ENCODE measurements at places on chromosomes 4 and X.

- no peak for DNase-seq
These were observed 90.4 kb upstream of the PJA1 start for GRCh38 chrX:69255441-69256290.

DNA sequence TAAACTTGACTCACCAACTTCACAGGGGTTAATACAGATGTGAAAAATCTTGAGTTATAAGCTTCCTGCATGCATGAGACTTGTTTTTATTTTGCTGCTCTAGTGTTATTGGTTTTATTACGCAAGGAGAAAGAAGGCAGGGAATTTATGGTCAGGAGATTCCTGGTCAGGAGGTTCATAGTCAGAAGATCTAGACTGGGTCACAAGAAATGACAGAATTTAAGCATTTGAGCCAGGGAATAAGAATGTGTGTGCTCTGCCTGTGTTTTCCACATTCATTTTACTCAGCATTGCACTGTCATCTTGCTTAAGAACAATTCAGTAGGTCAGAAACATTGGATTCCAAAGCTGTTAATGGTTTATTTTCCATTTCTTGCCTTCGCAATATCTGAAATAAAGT lies 2522.1 kb downstream of the ARAP2 start:
- no peak for DNase-seq

DNA sequence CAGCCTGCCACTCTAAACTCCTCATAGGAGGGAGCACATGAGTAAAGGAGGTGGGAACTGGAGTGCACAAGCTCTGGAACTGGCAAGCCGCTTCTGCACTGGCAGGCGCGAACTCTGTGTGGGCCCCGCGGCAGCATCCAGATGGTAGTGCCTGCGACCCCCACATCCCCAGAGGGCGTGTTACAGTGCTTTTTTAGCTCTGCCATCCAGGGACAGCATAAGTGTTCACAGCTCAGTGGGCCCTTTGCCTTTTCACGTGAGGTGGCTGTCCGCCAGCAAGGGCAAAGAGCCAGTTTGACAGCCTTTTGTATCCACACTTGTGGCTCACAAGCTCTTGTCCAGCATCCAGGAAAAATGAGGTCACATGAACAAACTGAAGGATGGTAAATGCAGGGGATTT lies 581.6 kb upstream of the DIAPH2 start:
- no peak for DNase-seq

- DNase-seq: no peak
These were observed 388.7 kb downstream of the ADGRL3 start for GRCh38 chr4:61588621-61589402.

DNA sequence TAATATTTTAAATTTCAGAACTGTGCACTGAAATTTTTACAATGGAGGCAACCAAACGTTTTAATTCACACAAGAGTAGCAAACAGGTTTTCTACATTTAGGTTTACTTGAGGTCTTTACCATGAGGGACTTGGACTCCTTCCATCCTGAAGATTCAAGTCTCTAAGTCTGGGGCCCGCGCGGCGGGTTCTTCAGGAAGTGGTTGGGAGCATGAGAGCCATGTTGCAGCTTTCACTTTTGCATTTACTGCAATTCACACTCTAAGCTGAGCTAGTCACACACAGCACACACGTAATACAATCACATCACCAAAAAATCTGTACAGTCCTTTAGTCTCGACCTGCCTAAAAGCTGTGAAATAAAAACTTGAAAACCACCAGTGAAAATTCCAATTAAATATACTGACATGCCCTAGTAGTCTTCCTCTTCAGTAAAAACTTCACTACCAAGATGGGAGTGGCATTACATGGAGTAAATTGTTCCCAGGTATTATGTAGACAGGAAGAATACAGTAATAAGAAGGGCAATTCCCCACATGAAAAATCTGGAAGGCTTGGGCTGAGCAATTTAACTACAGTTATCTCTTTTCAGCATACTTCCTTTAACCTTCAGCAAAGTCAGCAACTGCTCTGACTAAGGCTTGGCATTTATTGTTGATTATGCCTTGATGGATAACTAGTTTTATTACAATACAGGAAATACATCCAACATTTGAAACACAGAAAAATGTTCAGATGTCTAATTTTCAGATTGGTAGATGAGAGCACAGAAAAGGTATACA lies 571.1 kb upstream of the DIPK2B start:
- peak; percentile 36 for DNase-seq

GRCh38 chr4:102444752-102445151 lies 56.4 kb upstream of the NFKB1 start:
- DNase-seq: no peak

DNA sequence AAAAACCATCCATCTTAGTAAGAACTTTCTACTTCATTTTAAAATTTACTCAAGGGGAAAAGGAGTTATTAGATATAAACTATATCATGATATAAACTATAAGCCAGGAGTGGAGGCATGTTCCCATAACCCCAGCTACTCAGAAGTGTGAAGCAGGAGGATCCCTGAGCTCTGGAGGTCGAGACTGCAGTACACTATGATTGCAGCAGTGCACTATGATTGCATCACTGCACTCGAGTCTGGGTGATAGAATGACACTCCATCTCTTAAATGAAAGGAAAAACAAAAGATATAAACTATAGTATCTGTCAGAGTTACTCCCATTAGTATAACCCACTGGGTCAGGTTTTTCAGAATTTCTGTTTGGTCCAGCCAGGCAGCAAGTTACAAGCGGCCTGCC lies 47.6 kb downstream of the RPS3A start:
- DNase-seq: no peak

- DNase-seq: no peak
These were observed 11.7 kb downstream of the ALB start for GRCh38 chr4:73415807-73416238.

DNA sequence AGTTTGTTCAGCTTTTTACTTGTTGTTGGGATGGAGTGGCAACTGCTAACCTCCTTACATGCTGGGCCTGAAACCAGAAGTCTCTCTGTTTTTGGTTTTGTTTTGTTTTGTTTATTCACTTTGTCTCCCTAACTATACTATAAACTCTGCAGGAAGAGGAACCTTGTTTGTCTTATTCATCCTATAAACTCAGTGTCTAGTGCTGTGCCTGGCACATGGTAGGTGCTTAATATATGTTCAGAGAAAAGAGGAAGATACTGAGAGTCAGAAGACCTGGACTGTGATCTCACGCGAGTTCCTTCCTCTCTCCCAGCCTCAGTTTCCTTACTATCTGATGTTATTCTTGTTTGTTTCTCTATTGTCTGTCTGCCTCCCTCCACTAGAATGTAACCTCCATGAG lies 71.3 kb downstream of the PRPS1 start:
- no peak for DNase-seq

DNA sequence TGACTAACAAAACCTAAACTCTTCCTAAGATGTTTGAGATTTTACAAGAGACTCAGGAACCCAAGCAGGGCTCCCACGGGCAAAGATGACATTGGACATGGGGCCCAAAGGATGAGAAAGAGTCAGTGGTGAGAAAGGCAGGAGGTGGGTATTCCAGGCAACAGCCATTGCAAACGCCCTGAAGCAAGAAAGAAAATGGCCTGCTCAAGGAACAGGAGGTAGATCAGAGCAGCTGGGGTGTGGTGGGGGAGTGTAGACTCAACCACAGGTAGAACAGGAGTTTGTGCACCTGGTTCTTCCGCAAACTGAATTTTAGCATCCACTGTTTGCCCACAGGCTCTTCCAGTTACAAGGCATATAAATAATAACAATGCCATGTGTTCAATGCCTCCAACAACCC lies 3.3 kb downstream of the PPP2R2C start:
- DNase-seq: no peak

- DNase-seq: no peak
These were observed 31.0 kb downstream of the FNIP2 start for GRCh38 chr4:158799856-158800255.

- no peak for DNase-seq
These were observed 106.6 kb downstream of the CRLF2 start for GRCh38 chrX:1105671-1106419.

DNA sequence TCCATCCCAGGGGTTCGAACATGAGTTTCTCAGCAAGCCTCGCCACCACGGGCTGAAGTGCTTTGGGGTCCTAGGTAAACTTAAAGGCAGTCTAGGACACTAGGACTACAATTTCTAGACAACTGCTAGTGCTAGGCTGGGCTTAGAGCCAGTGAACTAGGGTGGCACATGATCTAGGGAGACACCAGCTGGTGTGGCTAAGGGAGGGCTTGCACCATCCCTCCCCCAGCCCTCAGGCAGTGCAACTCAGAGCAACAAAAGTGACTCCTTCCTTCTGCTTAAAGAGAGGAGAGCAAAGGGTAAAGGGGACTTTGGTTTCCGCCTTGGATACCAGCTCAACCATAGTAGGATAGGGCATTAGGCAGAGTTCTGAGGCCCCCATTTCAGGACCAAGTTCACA lies 162.5 kb upstream of the AFF2 start:
- no peak for DNase-seq

GRCh38 chr4:119205690-119206089 lies 6.8 kb upstream of the USP53 start:
- no peak for DNase-seq

- DNase-seq: no peak
These were observed 20.2 kb upstream of the RRAGB start for GRCh38 chrX:55697381-55697780.

DNA sequence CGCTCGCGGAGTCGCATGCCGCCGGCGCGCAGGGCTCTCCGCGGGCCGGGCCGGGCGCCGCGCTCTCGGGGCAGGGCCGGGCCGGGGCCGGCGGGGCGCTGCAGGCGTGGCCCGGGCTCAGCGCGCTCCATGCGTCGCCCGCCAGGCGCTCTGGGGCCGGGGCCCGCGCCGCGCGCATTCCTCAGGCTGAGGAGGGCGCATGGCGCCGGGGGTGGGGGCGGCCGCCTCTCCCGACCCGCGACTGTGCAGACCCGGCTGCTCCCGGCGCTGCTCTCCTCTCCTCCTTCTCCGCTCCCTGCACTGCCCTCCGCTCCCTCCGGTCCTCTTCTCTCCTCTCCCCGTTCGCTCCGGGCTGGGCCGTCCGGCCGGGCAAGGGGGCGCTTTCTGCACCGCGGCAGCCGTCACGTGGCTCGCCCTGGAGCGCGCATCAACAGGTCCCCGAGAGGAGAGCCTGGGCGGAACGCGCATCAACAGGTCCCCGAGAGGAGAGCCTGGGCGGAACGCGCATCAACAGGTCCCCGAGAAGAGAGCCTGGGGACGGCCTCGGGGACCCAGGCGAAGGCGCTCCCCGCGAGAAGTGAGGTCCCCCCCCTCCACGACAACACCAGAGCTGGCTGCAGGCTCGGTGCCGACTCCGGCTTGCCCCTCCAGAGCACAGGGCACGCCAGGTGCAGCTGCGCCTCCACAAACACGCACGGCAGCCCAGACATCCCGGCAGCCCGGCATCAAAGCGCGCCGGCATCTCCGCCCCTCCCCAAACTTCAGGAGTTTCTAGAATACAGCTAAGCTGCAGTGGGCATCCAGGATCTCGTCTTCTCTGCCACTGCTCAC lies 12.9 kb downstream of the PPP2R3B start:
- DNase-seq: peak; percentile 40

DNA sequence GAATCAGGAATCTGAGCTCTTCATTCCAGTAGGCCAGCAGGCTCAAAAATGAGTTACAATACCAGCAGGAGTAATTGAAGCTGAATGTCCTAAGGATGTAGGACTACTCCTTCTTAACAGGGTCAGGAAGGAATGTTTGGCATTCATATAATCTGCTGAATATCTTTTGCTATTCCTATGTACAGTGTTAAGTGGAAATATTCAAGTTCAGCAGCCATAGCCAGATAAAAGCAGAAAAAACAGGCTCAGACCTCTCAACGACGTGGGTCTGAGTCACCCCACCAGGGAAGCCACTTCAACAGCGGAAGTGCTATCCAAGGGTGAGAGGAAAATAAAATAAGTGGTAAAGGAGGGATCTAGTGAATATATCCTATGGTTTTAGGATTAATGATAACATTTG lies 577.0 kb downstream of the SPOCK3 start:
- no peak for DNase-seq

GRCh38 chrX:103629318-103630170 lies 769 bp downstream of the TCEAL1 start:
- peak; percentile 9 for DNase-seq

- no peak for DNase-seq
These were observed 52.4 kb downstream of the GLRB start for GRCh38 chr4:157128395-157128794.

DNA sequence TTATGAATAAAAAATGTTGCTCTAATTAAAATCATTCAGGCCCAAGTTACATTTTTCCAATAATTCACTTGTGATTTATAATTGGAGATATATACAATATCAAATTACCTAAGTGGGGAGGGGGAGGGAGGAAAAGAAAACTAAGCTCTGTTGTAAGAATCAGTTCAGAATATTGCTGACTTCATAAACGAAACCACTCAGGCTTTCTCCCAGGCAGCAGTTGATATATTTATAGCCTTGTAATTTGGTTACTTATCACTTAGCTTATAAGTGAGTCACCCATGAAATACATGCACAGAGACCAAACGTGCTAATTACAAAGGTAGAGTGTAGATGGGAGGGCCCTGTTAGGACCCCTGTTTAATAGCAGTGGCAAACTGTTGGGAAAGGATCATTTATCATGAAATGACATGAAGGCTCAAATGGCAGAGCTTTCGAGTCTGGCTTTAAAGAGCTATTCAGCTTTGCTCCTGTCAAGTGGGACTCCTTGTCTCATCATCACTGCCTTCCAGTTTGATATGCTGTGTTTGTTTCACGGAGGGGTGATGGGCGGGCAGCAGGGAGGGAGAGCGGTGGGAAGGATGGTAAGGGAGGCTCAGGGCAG lies 105.6 kb upstream of the PGRMC2 start:
- no peak for DNase-seq

DNA sequence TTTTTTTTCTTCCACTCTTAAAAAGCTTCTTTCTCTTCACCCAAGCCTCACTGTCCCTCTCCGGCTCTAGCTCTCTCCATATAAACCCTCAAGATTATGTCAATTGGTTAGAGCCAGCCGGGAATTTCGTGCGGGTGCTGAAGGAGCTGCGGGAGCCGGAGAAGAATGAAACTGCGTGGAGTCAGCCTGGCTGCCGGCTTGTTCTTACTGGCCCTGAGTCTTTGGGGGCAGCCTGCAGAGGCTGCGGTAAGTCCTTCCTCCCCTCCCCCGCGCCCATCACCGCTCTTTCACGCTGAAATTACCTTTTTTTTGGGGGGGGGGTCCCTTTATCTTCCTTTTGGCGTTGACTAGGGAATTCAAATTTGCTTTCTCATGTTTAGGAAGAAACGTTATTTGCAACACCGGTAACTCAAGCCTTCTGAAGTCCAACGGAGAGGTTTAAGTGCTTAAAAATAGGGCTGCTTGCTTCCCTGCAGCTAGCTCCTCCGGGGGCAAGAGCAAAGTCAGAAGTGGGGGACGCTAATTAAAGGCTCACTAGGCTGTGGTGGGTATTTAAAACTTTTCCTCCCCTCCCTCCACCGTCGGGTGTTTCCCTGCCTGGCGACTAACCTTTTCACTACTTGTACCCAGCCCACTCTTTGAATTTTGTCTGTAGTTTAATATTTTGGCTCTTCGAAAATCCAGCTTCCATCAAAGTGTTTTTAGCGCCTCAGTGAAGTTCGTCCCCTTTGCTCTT lies 491 bp downstream of the COL4A5 start:
- DNase-seq: no peak

GRCh38 chr4:165319030-165319429 lies 8.4 kb upstream of the MSMO1 start:
- DNase-seq: no peak

GRCh38 chrX:2781226-2781571 lies 29.4 kb downstream of the XG start:
- no peak for DNase-seq

- DNase-seq: no peak
These were observed 108.7 kb upstream of the PLS3 start for GRCh38 chrX:115452251-115452650.

GRCh38 chr4:118352843-118353533 lies at the start of gene PRSS12:
Gene PRSS12 (minus strand): TSS chr4:118353003. CDS start chr4:118352720, 283 bp downstream.
- peak; percentile 18 for DNase-seq

- DNase-seq: no peak
These were observed 222.3 kb upstream of the AGTR2 start for GRCh38 chrX:115948018-115948923.
